ENCODE measurements at places on chromosomes 7 and 10.

GRCh38 chr7:35717013-35717412, 22.1 kb upstream of the HERPUD2 start:
- DNase-seq, result no peak

DNA sequence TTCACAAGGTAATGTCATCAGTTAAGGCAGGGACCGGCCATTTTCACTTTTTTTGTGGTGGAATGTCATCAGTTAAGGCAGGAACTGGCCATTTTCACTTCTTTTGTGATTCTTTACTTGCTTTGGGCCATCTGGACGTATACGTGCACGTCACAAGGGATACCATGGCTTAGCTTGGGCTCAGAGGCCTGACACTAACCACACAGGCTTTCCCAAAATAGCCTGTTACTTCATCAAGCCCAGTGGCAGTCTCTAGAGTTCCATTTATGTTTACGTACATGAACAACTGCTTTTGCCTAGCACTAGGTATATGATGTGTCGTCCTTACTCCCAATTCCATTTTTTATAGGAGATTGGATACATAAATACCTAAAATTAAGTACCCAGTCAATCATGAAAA, 237.9 kb downstream of the C7orf25 start:
- DNase-seq, result no peak

GRCh38 chr10:63822496-63822895, 301.3 kb downstream of the REEP3 start:
- no peak for DNase-seq

GRCh38 chr7:23715099-23715498, 5.1 kb downstream of the STK31 start:
- DNase-seq, result no peak

GRCh38 chr10:68561865-68562649, 1.9 kb downstream of the TET1 start:
- no peak for DNase-seq

- DNase-seq, result no peak
These were observed 179.5 kb downstream of the ADAM12 start for GRCh38 chr10:126208726-126209302.

DNA sequence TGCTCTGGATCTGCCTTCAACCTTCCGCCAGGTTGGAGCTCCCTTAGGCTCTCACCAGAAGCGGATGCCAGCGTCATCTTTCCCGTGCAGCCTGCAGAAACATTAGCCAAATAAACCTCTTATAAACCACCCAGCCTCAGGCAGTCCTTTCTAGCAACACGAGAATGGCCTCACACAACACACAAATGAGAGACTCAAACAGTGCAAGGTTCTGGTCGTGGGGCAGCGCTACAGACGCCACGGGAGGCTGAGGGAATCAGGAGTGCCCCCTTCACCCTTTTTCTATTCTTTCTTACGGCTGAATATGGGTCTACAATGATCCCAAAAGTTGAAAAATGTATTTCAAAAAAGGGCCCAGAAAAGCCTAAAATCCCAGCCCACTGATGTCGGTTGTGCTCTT, 96.4 kb downstream of the FOXL3 start:
- DNase-seq, result no peak

DNA sequence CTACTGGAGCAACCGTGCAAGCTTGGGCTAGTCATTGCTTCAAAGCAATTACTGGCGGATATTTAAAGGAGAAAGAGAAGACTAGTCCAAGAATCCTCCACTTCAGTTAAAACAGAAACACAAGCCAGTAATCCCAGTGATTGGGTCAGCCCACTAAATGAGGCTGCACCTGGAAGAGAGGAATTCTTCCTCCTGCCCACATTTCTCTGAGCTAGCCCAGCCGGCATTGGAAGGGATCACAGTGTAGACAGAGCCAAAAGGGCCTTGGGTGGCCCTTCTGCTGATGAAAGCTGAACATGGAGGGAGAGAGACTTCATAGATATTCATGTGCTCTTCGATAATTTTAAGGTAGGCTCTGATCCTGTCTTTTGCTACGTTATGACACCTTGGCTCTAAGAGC, 228.4 kb downstream of the KIAA1217 start:
- DNase-seq, result no peak

DNA sequence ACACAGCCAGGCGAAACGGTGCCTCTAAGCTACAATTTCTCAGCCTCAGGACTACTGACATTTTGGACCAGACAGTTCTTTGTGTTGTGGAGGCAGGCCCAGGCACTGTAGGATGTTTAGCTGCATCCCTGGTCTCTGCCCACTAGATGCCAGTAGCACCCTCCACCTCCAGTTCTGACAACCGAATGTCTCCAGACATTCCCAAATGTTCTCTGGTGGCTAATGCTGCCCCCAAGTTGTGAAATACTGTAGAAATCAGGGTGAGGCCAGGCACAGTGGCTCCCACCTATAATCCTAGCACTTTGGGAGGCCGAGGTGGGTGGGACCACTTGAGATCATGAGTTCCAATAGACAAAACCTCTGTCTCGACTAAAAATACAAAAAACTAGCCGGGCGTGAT, 18.2 kb downstream of the HNRNPF start:
- no peak for DNase-seq

- no peak for DNase-seq
These were observed 83.6 kb downstream of the MPP7 start for GRCh38 chr10:28219251-28219650.

DNA sequence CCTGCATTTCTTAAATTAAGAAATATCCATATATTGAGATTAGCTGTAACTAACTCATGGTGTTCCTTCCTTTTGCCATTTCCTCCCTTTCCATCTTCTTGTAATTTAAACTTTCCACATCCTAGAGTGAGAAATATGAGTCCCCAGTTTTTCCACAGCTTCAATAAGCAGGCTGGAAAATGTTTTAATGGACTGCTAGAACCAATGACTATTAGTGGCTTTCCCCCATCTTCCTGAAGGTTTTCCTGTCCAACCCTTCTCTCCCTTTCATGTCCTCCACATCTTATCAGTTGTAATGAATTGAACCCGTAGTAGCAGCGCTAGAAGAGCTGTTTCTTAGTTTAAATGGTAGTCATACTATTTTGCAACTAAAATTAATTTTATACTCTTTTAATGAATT, 145.7 kb downstream of the AHR start:
- DNase-seq, result no peak

DNA sequence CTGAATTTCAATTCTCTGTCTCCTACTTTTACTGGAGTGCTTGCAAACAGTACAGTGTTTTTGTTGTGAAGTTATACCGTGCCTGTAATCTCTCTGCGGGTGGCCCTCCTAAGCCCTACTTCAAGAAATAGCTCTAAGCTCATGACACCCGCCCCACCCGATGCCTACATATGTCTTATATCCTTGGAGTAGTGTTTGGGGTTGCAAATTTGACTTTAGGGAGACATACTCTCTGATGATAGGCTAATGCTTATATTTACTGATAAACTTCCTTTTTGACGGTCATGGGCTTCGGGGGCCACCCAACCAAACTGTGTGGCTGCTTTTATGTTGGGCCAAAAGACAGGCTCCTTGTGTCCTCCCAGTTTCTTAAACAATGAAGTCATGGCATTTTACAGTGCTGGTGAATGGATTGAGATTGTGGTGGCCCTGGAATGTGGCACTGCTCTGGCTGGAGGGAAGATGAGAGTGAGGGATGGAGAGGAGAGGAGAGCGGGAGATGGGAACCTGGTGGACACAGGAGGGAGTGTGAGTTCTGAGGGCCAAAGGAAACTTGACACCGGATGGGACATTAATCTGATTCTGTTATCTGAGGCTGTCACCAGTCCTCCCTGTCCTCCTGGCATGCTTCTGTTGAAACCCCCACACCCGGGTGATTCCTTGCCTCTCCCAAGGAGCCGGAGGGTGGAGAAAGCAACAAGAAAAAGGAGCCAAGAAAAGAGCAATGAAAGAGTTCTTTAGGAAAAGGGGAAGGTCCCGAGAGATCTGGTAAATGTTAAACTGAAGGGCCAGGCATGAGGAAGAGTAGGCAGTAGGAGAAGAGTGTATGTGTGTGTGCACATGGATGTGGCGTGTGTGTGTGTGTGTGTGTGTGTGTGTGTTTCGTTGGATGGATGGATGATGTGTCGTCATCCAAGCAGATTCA, 113.3 kb downstream of the TCF7L2 start:
- DNase-seq, result no peak

Measured in activated CD8-positive, alpha-beta memory T cell treated with anti-CD3 and anti-CD28 coated beads, Interleukin-2, amount 50 U/mL, for 48 hours (primary cell).